Fibroblast of gingiva (primary cell): ENCODE measurements at places on chromosomes 7 and 10.

DNA sequence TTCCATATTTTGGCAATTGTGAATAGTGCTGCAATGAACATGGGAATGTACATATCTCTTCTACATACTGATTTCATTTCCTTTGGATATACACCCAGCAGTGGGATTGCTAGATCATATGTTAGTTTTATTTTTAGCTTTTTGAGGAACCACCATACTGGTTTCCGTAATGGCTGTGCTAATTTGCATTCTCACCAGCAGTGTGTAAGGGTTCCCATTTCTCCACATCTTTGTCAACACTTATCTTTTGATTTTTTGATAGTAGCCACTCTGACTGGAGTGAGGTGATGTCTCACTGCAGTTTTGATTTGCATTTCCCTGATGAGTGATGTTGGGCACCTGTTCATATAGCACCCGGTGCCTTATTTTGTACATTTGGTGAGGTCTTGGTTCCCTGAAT, 519.6 kb downstream of the REEP3 start:
- DNase-seq, result no peak

GRCh38 chr10:91681361-91682276, 48.7 kb upstream of the PPP1R3C start:
- DNase-seq, result no peak

- DNase-seq, result peak; percentile 8
These were observed 70.8 kb downstream of the CHN2 start for GRCh38 chr7:29265208-29265923.

DNA sequence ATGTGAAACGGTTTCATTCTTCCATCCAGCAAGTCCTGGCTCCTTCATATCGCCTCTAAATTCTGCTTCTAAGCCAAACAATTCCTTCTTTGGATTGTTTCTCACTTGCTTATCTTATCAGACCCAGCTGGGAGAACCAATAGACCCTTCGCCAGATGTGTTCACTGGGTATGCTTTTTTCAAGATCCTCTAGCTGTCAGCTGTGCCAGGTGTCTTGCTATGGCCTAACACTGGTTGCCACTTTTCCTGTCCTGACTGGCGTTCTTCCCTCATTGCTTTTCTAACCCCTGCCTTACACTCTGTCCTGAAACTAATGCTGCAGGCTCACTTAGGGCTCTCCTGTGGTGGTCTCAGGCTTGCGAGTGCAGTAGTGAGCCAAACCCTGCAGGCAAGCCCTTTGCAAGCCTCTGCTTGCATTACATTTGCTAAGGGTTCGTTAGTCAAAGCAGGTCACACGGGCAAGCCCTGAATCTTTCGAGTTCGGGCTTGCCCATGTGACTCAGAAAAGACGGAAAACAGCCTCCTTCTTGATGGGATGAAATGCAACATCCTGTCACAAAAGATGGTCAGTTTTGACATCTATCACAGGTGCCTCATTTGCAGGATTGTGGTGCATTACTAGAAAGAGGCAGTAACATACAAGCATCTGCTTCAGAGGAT, 92.8 kb downstream of the VWC2 start:
- no peak for DNase-seq

DNA sequence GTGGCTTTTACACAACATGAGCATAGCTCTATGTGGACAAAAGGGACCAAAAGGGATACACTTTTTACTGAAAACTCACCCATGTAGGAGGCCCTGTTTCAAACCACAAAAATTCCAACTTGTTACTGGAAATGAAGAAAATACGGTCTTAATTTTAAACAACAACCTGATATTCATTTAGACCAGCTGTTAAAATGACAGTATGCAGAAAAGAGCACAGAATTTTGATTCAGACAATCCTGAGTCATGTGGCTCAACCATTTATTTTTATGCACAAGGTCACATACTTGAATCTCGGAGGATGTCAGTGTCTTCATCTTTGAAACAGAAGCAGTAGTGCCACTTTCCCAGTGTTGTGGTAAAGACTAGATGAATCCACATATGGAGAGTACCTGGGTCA, 426.5 kb upstream of the NFE2L3 start:
- no peak for DNase-seq

- DNase-seq, result no peak
These were observed 66.1 kb downstream of the CALML3 start for GRCh38 chr10:5590816-5591215.

DNA sequence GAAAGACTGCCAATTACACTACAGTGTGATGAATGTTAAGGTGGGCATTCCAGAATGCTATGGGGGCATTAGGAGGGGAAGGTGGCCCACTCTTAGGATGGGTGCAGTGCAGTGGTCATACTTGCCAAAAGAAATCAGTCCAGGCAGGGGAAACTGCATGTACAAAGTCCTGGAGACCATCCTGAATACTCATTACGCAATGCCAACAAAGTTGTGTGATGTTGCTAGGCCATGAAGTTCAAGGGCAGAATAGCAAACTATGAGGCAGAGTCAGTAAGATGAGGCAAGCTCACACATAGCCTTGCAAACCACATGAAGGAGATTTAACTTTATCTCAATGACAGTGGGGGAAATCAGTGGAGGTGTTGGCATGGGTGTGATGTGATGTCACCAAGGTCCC, 49.8 kb upstream of the SLC35B4 start:
- DNase-seq, result peak; percentile 36

DNA sequence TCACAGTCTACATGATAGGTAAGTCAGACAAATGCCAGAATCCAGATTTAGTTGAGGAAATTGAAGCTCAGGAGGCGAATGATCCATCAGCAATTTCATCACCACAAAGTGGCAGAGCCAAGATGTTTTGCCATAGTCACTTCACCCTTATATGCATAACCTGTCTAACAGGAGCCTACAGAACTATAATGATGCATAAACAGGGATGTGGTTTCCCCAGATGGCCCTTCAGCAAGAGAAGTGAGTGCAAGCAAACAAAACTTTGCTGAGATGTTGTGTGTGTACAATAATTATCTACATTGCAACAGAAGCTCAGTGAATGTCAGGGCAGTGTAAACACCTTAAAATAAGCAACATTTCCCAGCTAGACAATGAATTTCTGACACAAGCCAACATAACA, 28.6 kb downstream of the PON3 start:
- no peak for DNase-seq

DNA sequence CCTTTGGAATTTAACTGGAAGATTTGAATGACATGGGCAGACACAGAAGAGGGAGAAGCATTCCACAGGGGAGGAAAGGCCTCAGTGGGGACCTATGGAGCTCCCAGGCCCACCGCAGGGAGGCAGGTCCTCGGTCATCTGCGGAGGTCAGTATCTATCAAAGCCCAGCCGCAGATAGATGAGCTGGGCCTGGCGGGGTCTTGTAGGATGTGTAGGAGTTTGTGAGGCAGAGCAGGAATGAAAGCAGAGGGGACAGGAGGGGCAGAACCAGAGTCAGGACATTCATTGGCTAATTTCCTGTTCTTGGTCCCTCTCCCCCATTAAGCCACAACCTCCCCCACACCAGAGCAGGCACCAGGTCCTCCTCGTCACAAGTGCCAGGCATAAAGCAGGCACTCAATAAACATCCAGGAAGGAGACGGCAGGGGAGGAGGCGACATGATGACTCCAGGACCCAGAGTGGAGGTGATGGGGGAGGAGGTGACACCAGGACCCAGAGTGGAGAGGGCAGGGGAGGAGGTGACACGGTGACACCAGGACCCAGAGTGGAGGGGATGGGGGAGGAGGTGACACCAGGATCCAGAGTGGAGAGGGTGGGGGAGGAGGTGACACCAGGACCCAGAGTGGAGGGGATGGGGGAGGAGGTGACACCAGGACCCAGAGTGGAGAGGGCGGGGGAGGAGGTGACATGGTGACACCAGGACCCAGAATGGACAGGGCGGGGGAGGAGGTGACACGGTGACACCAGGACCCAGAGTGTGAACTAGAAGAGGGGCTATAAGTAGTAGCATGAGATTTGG, 83.7 kb upstream of the PDGFA start:
- no peak for DNase-seq

DNA sequence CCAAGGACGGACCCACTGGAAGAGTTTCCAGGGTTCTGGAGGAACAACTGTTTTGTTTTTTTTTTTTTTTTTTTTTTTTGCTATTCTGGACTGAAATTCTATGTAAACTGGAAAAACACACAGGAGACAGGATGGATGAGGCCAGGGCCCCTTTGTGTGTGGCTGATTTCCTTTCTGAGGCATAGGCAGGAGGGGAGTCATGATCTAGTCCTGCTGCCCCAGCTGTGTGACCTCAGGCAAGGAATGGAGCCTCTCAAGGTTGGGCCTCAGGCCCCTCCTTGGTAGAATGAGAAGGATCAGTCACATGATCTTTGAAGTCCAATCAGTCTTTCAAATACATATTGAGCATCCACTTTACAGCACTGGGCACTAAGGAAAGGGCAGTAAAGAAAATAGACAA, 87.6 kb downstream of the SH3PXD2A start:
- no peak for DNase-seq

DNA sequence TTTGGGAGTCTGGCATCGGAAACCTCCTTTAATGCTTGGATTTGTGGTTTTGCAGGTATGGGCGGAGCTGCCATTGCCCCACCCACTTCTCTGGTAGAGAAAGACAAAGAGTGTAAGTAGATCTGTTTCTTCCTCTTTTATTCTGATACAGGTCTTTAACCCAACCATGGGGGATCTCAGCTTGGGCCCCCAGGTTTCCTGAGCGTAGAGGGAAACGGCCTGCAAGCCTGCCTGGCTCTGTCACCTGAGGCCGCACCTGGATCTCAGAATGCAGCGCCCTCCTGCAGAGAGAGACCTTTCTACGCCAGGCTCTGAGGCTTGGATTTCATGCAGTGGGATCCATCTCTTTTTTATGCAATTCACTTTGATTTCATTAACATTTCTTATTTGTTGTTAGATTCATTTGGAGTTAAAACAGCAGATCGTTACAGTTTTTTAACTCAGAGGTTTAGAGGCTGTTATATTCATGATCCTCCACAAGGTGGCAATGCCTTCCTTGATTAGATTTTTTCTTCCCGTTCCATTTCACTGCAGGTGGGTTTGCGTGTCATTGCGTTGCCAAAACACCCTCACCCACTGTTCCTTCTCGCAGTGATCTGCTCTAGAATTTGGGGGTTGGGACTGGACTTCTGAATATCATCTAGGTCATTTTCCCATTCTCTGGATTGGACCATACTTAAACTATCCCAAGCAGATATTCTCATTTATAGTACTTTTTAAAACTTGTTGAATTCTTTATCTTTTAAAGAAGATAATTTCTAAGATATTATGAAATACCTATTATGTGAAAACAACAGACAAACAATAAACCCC, 20.0 kb downstream of the RBM17 start:
- DNase-seq, result peak; percentile 31

- no peak for DNase-seq
These were observed 6.9 kb downstream of the GIMAP5 start for GRCh38 chr7:150744041-150744656.

GRCh38 chr10:47457528-47457820, 26.4 kb downstream of the ANXA8 start:
- no peak for DNase-seq

DNA sequence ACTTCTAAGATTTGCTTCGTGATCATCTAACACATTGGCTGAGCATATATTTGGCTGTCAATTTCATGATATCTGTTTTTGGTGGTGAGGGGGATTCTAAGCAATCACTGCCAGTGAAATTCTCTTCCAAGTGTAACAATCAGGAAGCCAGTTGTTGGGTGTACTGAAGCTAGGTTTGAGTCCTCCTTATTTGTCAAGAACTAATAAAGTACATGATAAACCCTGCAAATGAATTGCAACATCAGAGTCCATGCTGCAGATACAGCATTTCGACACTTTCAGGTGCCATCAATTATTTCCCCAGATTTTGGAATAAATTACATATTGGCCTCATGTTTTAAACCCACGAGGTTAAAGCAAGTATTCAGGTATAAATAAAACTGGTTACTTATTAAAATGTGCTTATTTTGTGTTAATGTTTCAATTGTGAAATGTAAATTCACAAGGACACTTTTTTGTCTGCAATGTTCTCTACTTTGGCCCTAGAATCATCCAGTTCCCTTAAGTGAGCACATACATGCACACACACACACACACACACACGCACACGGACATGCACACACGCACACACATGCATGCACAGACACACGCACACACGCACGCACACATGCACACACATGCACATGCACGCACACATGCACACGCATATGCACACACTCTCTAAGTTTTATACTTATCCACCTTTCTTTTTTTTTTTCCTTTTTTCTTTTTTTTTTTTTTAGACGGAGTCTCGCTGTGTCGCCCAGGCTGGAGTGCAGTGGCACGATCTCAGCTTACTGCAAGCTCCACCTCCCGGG, 510.2 kb upstream of the KLF6 start:
- DNase-seq, result no peak

GRCh38 chr7:150972023-150972468, 6.1 kb downstream of the KCNH2 start:
- no peak for DNase-seq

GRCh38 chr7:49791088-49791741, 17.8 kb downstream of the VWC2 start:
- DNase-seq, result no peak

DNA sequence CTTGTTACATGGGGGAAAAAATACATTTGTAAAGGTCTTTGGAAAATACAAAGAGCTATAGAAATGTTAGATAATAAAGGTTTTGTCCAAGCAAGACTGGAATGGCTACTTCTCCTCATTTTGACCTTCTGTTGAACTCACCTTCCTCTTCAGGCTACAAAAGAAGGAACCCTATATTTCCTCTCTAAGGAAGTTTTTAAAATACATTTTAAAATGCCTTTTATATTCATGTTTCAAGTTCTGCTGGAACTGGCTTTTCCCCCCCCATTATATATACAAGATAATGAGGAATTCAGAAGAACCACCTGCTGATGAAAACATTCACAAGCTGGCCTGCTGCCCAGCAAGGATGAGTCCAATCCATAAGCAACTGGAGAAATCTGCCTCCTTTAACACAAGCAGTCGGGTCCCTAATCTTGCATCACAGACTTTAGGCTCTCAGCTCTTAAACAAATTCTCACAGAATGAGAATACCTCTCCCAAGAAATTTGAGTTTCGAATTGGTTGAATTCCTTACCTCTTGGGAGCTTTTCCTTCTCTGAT, 44.6 kb downstream of the MTERF1 start:
- DNase-seq, result no peak

GRCh38 chr10:17265468-17265867, 37.4 kb downstream of the VIM start:
- DNase-seq, result no peak
